ENCODE measurements at places on chromosomes 6 and 20.

DNA sequence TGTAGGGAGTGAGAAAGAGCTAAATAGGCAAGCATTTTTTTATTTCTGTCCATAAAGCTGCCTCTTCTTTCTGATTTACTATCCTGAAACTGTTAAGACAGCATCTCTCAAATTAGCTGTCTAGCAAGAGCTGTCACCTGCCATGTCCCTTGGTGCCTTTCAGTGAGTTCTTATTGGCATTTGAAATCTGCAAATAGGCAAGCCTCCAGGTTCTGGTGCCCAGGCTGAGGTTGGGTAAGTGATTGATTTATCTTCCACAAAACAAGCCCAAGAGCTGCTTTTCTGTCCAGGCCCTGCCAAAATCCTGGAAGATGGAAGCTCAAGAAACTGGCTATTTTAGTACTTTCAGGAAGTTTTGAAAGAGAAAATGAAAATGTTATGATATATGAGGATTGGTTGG is 22.4 kb downstream of the MANEA start:
- DNase-seq: no peak

- no peak for DNase-seq
These were observed 6.8 kb downstream of the GUCA1A start for GRCh38 chr6:42179945-42180313.

- DNase-seq: peak; percentile 63
These were observed 2.1 kb upstream of the RBM38 start for GRCh38 chr20:57388953-57389694.

- DNase-seq: peak; percentile 12
These were observed 91.3 kb upstream of the SHLD1 start for GRCh38 chr20:5658912-5659345.

DNA sequence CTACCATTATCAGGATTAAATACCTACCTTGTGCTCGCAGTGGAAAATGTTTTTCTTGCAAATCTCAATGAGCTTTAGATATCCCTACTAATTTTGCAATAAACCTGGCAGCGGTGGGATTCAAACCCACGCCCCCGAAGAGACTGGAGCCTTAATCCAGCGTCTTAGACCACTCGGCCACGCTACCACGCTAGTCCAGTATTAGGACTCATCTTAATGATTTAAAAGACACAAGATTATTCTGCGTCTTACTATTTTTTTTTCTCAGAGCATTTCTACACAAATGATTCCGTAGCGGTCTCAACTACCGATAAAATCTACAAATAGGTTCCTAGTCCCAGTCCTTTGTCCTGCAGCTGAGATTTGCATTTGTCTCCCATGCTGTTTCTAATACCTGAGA is 35.2 kb upstream of the ZSCAN23 start:
- DNase-seq: no peak

DNA sequence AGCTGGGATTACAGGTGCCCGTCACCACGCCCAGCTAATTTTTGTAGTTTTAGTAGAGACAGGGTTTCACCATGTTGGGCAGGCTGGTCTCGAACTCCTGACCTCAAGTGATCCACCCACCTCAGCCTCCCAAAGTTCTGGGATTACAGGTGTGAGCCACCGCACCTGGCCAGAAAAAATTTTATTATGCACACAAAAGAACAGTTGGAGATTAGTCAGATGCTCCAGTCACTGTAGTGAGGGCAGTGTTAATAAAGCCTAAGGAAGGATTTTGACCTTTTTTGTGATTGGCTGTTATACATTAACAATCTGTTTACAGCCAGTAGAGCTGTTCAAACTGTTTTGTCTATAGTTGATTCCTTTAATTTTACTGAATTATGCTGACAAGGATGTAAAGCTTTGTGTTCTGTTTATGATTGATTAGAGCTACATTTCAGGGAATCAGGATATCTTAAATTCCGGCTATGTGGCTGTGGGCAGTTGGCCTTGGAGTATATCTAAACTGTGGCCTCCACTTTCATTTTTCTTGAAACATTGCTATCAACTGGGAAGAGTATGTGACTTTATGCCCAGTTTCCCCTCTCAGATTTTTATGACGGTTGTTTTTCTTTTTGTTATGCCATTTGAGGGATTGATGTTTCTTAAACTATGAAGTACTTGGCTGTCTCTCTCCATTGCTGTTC is 9.9 kb downstream of the ZSWIM3 start:
- DNase-seq: no peak

DNA sequence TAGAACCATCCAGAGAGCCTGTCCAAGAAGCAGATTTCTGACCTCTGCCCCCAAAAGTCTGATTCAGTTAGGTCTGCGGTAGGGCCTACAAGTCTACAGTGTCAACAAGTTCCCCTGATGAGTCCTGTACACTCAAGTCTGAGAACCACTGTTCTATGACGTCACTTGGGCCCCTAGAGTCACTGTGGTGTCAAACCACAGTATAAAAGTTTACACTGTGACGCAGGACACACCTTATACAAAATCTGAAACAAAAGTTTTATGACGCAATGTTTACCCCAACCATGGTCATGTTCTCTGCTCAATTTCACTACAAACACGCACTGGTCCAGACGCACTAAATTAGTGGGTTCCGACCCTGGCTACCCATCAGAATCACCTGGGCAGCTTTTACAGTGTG is 17.9 kb downstream of the SLA2 start:
- DNase-seq: no peak

DNA sequence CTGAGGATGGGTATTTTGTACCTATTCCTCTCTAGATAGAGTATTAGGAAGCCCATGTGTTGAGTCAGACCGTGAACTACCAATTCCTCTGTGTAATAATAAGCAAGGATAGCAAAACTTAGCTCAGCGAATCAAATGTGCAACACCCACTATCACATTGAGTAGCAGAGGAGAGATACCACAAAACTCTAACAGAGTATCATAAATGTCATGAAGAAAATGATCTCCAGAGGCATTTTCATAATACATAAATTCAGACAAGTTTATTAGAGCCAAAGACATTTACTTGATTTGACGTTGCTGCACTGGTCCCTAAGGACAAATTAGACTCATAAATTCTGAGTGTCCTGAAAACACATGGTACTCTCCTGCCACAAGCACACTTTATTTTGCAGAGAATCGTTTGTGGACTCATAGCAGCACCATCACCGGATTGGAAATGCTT is 245.2 kb downstream of the HAO1 start:
- DNase-seq: no peak

DNA sequence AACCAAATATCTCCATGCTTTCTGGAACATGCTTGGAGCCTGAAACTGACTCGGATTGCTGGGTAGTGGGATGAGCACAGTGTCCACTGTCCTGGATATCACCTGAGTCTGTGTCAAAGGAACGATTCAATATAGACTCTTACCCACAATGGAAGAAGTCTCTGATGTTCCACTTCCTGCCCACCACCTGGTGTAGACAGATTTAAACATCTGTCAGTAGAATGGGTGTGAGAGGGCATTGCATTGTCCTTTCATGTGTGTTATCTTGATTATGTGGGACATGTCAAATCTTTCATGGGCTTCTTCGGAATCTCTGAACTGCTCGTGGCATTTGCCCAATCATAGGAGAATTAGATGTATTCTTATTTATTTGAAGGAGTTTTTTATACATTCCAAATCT is 20.8 kb downstream of the ULBP3 start:
- no peak for DNase-seq

DNA sequence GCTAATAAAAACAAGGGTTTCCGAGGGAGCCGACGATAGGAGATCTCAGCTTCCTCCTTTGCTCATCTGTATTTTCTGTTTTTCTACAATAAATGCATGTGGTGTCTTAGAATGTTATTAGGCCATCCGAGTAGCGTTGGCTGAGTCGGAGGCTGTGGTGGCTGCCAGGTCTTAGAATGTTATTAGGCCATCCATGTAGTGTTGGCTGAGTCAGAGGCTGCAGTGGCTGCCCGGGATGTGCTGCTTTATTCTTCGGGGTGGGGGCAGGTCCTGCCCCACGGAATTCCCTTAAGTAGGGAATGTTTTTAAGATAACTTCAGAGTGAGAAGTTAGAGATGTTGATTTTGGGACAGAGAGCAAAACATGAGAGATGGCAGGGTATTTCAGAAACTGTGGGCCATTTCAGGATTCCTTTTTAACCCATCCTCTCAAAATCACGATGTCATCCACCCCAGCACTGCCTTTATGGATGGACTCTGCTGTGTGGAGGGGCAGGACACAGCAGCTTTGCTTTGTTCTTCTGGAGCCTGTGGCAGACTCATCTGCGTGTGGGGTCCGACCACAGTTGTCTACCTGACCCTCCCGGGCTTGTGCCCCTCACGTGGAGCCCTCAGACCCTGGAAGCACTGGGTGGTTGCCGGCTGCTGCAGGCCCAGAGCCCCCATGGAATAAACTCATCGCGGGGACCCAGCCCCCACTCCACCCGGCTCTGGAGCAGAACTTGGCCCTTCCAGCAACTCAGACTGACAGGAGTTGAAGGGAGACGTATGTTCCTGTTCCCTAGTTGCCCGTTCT is 20.4 kb downstream of the OSBPL2 start:
- DNase-seq: no peak

- DNase-seq: no peak
These were observed 54.9 kb upstream of the PLEKHG1 start for GRCh38 chr6:150544793-150545192.

DNA sequence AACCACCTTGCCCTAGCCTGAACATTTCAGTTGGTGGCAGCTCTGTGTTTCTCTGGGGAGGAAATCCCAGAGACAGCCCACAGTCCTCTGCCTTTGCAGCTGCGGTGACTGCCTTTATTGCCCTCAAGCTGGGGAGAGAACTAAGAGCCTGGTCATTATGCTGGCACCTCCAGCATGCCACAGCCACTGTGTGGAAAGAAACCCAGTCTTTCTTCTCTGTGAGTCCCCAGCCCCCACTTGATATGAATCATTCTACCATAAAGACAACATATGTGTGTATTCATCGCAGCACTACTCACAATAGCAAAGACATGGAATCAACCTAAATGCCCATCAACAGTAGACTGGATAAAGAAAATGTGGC is 82.3 kb upstream of the RNF217 start:
- no peak for DNase-seq

DNA sequence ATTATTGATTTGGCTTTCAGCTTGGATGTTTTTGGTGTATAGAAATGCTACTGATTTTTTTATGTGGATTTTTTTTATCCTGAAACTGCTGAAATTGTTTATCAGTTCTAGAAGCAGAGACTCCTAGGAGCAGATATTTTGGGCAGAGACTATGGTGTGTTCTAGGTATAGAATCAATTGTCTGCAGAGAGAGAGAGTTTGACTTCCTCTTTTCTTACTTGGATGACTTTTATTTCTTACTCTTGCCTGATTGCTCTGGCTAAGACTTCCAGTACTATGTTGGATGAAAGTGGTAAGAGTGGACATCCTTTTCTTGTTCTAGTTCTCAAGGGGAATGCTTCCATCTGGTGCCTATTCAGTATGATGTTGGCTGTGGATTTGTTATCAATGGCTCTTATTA is 370.6 kb downstream of the PHF3 start:
- DNase-seq: no peak

DNA sequence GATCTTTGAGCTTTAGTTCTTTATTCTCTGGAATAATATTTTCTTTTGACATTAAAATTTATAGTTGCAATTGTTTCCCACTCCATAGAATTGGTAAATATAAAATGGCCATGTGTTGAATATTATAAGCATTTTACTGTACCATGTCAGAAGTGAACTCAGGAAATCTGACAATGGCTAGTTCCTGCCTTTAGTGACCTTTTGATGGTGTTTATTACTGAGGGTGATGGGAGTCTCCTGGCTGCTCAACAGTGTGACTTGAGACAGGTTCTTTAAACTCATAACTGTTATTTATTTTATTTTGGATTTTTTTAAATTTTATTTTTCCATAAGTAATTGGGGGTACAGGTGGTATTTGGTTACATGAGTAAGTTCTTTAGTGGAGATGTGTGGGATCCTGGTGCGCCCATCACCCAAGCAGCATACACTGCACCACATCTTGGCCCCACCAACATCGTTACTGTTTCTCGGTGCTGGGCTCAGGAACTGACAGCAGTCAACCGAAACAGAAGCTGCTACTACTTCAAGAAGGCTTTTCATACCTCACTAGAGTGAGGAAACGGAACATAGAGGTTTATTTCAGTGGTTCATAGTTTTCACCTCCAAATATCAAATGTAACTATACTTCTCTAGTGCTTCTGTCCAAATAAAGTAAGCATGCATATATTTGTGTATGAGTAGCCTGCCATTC is 90.4 kb downstream of the PLEKHG1 start:
- no peak for DNase-seq

DNA sequence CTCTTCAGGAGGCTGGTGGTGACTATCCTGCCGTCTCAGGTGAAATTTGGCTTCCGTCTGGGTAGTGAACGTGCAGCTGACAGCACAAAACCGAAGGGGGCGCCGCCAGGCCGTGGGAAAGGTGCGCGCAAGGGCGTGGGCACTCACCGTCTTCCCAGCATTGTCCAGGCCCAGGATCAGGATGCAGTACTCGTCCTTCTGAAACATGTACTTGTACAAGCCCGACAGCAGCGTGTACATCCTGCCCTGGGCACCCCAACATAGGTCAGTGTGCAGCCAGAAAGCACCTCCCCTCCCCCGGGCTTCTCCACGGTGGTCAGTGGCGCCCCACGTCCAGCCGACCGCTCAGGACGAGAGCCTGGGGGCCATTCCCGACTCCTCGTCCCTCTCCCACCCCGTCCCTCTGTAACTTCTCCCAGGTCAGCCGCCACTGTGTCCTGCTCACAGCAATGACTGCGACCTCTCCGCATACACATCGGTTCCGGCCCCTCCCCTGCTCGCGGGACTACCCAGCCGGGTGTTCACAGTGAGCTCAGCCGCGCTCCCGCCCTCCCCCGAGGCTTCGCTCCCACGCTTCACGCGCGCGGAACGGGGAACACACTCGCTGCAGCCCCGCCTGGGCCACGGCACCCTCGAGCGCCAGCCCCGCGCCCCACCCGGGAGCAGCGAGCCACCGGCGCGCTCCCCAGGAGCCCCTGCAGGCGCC is 771 bp downstream of the ARFRP1 start:
- DNase-seq: peak; percentile 58

DNA sequence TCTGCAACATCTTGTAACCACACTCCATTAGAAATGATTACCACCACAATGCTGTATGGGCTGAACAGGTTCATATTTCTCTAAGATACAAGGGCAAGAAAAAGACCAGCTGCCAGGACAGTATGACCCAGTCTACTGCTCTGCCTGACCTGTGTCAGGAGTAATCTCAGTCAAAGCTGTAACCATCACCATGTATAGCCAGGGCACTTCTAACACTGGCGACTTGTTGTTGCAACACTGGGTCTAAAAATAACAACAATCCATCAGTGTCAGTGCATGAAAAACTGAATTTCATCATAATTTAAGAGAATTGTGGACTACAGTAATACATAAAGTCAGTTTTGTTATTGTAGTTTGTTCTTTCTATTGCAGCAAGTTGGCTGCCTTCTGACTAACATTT is 738.6 kb upstream of the ADGRB3 start:
- no peak for DNase-seq

DNA sequence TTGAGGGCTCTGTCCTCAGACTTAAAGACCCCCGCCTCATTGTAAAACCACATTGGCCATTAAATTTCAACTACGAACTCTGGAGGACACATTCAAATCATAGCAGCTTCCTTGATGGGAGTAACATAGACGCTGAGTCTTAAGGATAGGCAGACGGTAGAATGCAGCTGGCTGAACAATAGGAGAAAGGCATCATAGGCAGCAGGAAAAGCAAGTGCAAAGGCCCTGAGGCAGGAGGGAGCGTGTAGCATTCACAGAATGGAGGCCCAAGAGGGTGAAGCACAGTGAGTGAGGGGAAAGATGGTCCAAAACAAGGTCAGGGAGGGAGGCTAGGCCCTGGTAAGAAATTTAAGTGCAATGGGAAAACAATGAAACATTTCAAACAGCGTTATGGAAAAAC is 8.6 kb upstream of the PFDN4 start:
- DNase-seq: no peak
